Fibroblast of skin of right quadriceps (primary cell): ENCODE measurements at places on chromosomes 12 and 14.

- no peak for DNase-seq
These were observed 94.0 kb downstream of the C12orf50 start for GRCh38 chr12:87935216-87935615.

DNA sequence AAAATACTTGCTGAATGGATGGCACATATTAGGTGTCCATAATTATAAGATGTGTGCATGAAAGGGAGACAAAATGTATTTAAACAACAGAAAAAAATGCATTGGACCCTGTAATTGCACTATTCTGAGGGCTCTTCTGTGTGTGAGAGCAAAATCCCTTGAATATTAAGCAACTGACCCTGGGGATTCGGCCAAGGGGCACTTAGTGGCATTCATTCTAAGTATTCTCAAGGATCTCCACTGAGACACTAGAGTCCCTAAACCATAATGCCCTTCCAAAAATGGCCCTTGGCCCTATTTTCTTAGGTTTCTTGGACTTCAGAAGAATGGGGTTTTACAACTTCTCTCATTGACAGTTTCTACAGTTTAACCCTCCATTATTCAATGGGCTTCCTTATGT, 388.6 kb downstream of the GLT1D1 start:
- no peak for DNase-seq

- no peak for DNase-seq
These were observed 42.1 kb upstream of the USP44 start for GRCh38 chr12:95593266-95593871.

DNA sequence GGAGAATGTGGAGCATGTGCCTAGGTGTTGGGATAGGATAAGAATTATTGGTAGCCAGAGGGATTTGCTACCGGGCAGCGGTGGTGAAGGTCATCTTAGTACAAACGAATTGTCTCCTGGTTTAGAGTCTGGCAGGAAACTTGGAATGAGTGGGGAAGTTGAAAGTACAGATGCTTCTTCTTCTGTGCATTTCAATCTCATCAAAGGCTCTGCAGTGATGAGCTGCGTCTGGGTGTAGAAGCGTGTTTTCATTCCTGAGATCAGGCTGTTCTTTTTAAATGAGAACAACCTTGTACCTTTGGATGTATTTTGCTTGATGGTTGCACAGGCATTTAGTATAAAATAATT, 2.1 kb downstream of the WNK1 start:
- no peak for DNase-seq

- peak; percentile 43 for DNase-seq
These were observed 39.6 kb downstream of the CCDC88C start for GRCh38 chr14:91377700-91378652.

DNA sequence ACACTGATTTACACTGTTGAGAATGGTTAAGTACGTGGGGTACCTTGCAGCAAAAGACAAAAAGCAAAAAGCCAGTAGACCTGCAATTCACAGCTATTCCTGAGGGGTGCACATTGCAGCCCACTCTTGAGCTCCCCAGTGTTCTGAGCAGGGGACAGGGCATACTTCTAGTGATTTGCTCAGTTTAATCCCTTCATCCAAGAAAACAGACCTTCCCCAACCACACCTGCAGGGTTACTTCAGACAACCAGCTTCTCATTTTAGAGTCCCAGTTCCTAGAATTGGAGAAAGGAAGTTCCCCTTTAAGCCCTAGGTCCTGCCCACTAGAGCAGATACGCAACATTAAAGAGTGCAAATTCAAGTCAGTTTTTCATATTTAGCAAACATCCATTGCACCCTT, 3.6 kb upstream of the WSB2 start:
- no peak for DNase-seq

DNA sequence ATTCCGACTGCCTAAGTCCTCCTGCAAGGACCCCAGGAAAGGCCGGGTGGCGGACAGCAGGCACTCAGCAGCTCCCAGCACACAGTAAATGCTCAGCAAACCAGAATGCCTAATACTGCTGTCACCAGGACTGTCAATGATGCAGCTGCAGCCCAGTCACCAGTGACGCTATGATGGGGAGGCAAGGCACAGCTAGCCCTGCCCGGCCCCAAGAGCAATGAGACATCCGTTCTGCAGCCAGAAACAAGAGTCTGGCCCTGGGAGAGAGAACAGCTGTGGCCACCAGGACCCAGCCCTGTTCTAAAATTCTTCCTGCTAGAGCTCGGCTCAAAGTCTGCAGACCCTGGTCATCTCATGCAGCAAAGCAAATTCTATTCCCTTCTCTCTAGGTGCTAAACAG, 69.8 kb downstream of the NCOR2 start:
- DNase-seq, result peak; percentile 78

DNA sequence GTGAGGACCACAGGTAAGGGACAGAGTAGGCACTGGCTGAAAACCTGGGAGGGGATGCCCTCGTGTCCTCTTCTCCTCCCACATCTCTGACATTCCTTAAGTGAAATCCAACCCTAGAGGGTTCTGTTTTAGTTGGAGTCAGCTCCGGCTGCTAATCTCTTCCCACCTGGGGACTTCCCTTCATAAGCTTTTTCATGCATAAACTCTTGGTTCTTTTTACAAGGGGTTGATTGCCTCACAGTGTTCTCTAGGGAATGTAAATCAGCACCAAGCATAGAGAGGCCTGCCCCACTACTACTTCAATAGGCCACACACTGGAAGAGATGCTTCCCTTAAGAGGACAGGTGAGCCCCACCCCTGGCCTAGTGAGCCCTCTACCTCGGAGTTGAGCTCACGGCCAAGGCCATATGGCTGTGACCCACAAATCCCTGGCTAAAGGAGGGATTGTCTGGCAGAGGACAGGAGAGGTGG, 3.2 kb upstream of the SYNDIG1L start:
- DNase-seq, result no peak

- no peak for DNase-seq
These were observed 37.5 kb downstream of the KCNA1 start for GRCh38 chr12:4947253-4947652.

- DNase-seq, result no peak
These were observed 34.6 kb downstream of the NIN start for GRCh38 chr14:50796390-50796789.

DNA sequence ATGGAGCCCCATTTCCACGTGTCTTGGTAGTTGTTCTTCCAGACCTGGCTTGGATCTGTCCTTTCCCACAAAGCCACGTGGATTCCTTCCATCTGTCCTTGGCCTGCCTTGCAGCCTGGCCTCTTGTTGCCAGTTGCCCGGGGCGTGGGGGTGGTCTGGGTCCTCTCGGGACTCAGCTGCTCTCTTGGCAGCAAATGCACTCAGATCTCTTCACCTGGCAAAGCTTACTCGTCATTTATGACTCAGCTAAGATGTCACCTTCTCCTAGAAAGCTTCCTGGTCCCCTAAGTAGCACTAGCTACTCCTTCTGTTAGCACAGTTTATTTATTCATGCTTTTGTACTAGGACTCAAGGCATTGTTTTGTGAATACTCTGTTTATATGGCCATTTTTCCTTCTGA, 13.6 kb downstream of the PLEKHG3 start:
- no peak for DNase-seq

GRCh38 chr14:67018720-67019119, 170.5 kb upstream of the GARIN2 start:
- no peak for DNase-seq

GRCh38 chr12:69981881-69982475, 157.0 kb downstream of the MYRFL start:
- DNase-seq, result peak; percentile 52

DNA sequence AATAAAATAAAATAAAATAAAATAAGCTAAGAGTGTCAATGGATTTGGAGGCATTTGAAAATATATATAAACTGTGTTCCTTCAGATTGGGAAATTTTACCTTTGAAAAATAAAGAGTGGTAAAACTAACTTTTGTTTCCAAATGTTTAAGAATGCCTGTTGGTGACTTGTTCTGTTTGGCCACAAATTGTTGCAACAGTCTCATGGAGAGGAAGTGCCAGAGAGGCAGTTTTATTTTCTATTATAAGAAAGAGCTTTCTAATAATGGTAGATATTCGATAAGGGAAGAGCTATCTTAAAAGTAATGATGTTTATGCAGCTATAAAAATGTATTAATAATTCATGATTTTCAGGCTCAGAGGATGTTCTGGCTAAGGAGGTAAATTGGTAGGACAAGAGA, 68.8 kb upstream of the MDGA2 start:
- DNase-seq, result no peak
